GM18507 (cell line): ENCODE measurements at places on chromosomes 12 and 14.

DNA sequence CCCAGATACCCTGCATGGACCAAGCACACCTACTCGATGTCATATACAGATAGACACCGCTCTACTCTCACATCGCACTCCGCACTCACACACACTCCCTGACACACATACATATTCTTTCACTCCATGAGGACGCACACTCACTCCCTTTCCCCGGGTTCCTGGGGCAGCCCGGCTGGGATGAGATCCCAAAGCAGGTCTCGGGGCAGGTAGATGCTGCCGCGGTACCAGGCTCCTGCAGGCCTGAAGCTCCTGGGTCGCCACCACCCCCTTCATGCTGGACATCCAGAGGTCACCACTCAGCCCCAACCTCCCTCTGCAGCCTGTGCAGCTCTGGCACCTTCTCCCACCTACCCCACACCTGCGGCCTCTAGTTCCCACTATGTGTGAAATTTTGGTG lies 2.3 kb downstream of the C1QL4 start:
- no peak for DNase-seq

GRCh38 chr14:57254884-57255283 lies 13.8 kb downstream of the EXOC5 start:
- no peak for DNase-seq

GRCh38 chr12:106643000-106643399 lies 60.2 kb downstream of the RFX4 start:
- DNase-seq, result no peak

DNA sequence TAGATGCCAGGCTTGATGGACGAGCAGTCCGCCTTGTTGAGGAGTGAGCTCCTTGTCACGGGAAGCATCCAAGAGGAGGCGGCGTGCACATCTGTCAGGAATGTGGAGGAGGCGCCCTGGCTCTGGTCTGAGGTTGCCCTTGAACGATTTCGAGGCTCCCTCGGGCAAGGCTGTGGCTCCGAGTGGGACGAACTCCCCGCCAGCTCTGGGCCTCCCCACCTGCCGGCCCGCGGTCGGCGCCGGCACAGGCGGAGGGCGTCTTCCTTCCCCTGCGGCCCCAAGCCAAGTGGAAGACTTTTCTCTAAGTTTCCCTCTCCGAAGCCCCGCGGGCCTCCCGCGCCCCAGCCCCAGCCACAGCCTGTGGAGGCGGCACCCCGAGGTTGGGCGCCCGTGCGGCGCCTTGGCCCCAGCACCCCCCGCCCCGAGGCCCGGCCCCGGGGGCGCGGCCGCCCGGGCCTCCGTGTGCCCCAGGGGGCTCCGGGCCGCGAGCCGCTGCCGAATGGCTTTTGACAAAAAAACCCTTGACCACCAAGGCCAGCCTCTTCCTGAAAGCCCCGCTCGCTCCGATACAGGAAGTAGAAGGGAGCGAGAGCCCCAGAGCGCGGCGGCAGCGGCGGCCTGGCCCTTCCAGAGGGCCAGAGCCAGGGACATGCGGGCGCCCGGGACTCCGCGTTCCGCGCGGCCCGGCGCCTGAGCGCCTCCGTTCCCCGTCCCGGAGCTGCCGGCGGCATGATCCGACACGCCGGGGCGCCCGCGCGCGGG lies at the start of gene RIN3:
RIN3 (plus strand) TSS at position 578 of the 762 bp plus-strand sequence; CDS start at position 730, 152 bp downstream.
- DNase-seq, result peak; percentile 63

DNA sequence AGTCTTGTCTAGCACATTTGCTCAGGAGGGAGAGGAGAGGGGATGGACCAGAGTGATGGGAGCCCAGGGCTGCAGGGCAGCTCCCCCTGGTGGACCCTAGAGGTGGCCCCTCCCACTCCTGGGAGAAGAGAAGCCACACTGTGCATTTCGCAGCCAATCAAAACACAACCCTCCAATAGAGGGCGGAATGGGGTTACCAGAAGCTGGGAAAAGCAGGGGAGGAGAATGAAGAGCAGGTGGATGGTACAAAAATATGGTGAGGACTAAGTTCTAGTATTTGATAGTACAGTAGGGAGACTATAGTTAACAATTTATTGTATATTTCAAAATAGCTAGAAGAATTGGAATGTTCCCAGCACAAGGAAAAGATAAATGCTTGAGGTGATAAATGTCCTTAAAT lies 23.6 kb downstream of the VASH1 start:
- peak; percentile 70 for DNase-seq

GRCh38 chr14:68736471-68736871 lies 56.4 kb downstream of the ZFP36L1 start:
- DNase-seq, result no peak
